Trophoblast cell (in vitro differentiated cells and primary cell): ENCODE measurements at places on chromosomes 4 and X.

- no peaks in the 10 kb centered on the region for H3K27me3 ChIP-seq
- H3K4me3 ChIP-seq: no peak overlapping the region
- no peaks in the 10 kb centered on the region for H3K4me1 ChIP-seq
Observed at GRCh38 chr4:94595880-94596483, 144.2 kb downstream of the PDLIM5 start.

DNA sequence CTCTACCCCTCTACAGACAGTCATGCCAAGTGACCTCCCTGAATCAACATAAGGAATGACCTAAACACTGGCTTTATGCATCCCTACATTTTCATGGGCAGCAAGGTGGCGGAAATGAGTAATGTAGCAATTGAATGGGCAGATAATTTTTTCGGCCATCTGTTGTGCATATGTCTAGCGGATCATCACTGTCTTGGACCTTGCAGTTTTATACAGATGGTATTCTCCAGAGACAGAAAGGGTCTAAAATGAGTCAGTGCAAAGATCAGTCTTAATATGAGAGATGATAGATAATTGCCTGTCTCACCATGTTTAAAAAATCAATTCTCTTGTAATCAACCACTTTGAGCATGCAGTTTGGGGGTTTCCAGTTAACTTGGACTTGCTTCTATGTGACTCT, 177.3 kb upstream of the DKK2 start:
- H3K4me3 ChIP-seq: no peak overlapping the region
- DNase-seq: no peak
- H3K27ac ChIP-seq: no peak overlapping the region
- no peaks in the 10 kb centered on the region for H3K27me3 ChIP-seq
- H3K4me1 ChIP-seq: no peaks in the 10 kb centered on the region

- H3K4me3 ChIP-seq: no peak overlapping the region
- H3K27ac ChIP-seq: no peak overlapping the region
- H3K27me3 ChIP-seq: no peaks in the 10 kb centered on the region
Observed at GRCh38 chr4:77881460-77882295, 19.0 kb downstream of the MRPL1 start.

DNA sequence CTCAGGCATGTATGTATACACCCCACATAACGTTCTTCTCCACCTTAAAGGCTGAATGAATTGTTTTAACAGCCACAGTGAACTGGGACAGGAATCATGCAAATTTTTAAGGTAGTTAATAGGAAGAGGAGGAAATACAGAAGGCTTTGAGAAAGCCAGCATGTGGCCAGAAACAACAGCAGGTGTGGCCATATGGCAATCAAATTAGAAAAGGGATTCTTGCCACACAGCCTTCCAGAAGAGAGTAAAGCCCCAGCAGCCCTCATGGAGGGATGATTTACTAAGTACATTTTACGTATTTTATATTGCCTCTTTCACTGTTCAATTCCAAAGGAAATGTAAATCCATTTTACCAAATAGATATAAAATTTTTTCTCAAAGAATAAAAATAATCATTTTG, 792.2 kb downstream of the ADGRL3 start:
- DNase-seq: no peak
- no peaks in the 10 kb centered on the region for H3K36me3 ChIP-seq
- H3K4me1 ChIP-seq: no peaks in the 10 kb centered on the region
